ENCODE measurements at places on chromosomes 11 and 22. TPM values are rescaled to one million over a fixed set of nuclear protein-coding genes. Genes with fewer than 3 reads are reported as not detected.
A peak's percentile ranks its signal among the peaks of the same experiment; 100 is the strongest.

GRCh38 chr22:42967933-42968332, 47.0 kb downstream of the PACSIN2 start:
- DNase-seq, result no peak
- H3K4me1 ChIP-seq, result peaks cover 15% of the 10 kb centered on the region
- H3K36me3 ChIP-seq, result peaks cover 9% of the 10 kb centered on the region
- no peak overlapping the region for H3K27ac ChIP-seq
- H3K27me3 ChIP-seq, result no peaks in the 10 kb centered on the region

DNA sequence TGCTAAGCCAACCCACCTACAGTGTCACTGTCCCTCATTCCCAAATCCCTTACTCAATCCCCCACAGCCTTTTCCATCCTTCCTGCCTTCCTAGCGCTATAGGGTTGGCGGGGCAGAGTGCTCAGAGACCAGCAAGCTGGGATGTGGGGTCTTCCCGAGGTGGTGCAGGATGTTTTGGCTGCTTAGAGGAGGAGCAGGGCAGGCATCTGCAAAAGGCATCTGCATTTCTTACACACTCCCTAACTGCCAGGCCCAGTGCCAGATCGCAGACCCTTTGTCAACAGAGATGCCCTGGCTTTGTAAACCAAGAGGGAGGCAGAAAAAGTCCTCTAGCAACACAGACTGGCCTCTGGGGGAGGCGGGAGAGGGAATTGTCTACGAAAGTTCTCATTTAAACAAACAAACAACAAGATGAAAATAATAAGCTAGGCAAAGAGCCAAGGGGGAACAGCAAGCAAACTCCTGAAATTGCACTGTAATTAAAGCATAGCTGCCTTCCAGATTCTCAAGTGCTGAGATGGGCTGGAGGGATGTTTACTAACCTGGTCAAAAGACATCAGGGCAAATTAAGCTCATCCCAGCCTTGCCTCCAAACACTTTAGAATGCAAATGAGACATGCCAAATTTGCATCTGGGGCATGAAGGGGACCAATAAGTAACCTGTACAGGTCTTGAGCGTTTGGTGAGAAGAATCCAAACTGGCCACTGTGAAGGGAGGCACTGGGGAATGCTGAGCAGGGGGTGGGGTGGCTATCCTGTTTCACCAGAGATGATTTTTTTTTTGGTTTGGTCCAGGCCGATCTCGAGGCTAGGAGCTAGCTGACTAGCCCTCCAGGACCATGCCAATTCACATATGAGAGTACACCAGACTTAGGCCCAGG, 38.1 kb upstream of the ADA2 start:
- H3K4me1 ChIP-seq, result no peaks in the 10 kb centered on the region

DNA sequence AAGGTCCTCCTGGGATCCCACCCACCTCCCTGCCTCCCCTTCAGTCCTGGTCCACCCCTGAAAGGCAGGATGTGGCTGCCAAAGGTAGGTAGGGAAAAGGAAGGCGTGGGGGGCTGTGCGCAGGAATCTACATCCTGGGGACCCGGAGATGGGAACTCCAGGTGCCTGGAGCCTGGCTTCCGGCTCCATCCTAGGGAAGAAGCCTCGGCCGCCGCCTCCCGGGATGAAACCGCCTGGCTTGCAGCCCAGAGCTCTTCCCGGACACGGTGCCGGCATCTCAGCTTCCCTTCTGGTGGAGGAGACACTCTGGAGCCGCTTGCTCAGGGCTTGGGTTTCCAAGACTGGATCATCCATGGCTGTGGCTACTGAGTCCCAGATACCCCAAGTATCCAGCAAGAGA, 33.3 kb upstream of the PDGFB start:
- H3K36me3 ChIP-seq, result no peaks in the 10 kb centered on the region
- H3K4me3 ChIP-seq, result no peak overlapping the region
- no peaks in the 10 kb centered on the region for H3K27me3 ChIP-seq
- DNase-seq, result no peak
- H3K4me1 ChIP-seq, result peaks cover under 1% of the 10 kb centered on the region

GRCh38 chr11:28107191-28107749, 686 bp downstream of the KIF18A start:
- H3K27ac ChIP-seq, result peak overlapping the region; percentile 70
- no peak for DNase-seq
- H3K36me3 ChIP-seq, result no peaks in the 10 kb centered on the region
- no peaks in the 10 kb centered on the region for H3K27me3 ChIP-seq
- H3K4me3 ChIP-seq, result peak overlapping the region; percentile 80
- H3K4me1 ChIP-seq, result peaks cover 40% of the 10 kb centered on the region

DNA sequence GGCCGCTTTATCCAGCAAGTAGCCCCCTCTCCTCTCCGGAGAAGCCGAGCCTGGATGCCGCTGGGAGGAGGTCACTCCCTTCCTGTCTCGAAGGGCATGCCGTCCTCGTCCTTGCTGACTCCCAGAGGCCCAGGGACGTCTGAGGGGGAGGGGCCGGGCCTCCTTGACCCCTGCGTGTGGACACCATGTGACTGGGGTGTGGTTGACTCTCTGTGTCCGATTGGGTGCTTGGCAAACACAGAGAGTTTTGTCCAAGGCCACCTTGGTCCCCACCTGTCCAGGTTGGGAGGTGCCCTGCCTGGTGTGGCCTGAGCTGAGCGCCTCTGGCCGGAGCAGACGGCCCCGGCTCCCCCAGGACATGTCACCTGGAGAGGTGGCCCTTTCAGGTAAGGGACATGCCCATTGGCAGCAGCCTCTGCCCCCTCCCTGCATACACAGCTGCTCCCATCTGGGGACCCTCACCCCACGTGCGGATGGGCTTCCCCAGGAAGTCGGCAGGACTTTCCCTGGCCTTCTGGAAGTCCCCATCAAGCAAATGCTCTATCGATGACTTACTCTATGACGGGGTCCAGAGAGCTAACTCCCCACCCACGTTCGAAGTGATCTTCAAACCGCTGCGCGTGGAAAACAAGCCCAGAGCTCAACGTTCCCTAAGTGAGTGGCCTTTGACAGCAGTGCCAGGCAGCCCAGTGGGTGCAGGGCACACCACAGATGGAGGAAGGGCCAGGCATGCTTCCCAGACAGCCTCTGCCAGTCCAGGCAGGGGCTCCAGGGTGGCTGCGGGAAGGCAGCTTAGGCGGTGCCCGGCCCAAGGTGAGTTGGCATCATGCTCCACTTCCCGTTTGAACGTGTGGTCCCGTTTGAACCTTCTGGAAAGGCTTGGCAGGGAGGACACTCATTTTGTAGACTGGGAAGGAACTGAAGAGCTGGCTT, at the start of gene SMIM38:
Gene SMIM38, plus strand, starts transcription at position 634 of the 933 bp plus-strand sequence. CDS start 1,912 bp downstream, outside the sequence.
- H3K27ac ChIP-seq, result no peak within 1 kb of the TSS
- H3K27me3 ChIP-seq, result no peaks in the 10 kb centered on the region
- H3K4me1 ChIP-seq, result no peaks in the 10 kb centered on the region
- H3K4me3 ChIP-seq, result no peak within 1 kb of the TSS

DNA sequence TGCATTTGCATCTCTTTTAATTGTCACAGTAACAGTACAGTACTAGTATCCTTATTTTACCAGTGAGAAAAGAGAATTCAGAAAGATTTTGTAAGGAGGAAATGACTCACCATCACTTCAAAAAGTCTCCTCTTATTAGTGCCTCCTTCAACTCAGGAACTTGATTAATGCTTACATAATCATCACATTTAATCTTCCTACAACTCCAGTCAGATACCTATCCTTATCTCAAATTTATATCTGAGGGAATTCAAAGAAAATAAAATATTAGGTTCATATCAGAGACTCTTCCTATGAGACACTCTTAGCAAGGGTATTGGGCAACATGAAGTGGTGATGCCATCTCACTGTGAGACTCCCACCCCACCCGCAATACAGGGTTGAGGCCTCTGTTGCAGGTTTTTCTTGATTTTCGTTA, 26.1 kb upstream of the CTSC start:
- H3K4me3 ChIP-seq, result no peak overlapping the region
- H3K36me3 ChIP-seq, result no peaks in the 10 kb centered on the region
- H3K27me3 ChIP-seq, result no peaks in the 10 kb centered on the region
- no peaks in the 10 kb centered on the region for H3K4me1 ChIP-seq

The RFPL3 gene
- not detected for total RNA-seq

The SLC17A6 gene
- total RNA-seq, result not detected

- no peak for DNase-seq
- H3K36me3 ChIP-seq, result no peaks in the 10 kb centered on the region
- no peaks in the 10 kb centered on the region for H3K27me3 ChIP-seq
- H3K4me1 ChIP-seq, result no peaks in the 10 kb centered on the region
- H3K27ac ChIP-seq, result no peak overlapping the region
- no peak overlapping the region for H3K4me3 ChIP-seq
Measured at GRCh38 chr22:42399315-42400271, 32.6 kb downstream of the NFAM1 start.

- no peak overlapping the region for H3K4me3 ChIP-seq
- H3K27me3 ChIP-seq, result no peaks in the 10 kb centered on the region
- H3K4me1 ChIP-seq, result no peaks in the 10 kb centered on the region
- no peak for DNase-seq
Measured at GRCh38 chr11:117705866-117706265, 91.2 kb downstream of the DSCAML1 start.

Data from thoracic aorta (tissue), 2 donors.